ENCODE measurements at places on chromosomes 2 and 18.

DNA sequence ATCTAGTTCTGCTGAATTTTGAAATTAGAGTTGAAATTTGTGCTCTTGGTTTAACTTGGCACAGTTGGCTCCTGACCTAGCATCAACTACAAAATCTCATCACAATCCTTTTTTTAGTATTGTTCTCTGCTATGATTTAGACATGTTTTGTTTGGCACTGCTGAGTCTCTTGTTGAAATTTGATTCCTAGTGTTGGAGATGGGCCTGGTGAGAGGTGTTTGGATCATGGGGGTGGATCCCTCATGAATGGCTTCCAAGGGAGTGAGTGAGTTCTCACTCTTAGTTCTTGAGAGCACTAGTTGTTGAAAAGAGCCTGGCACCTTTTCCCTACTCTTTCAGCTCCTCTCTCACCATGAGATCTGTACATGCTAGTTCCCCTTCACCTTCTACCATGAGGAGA lies 605.6 kb upstream of the SLC39A10 start:
- H3K27ac ChIP-seq, result no peak overlapping the region
- no peaks in the 10 kb centered on the region for H3K4me1 ChIP-seq
- no peaks in the 10 kb centered on the region for H3K27me3 ChIP-seq
- no peaks in the 10 kb centered on the region for H3K36me3 ChIP-seq

- no peak overlapping the region for H3K4me3 ChIP-seq
- H3K4me1 ChIP-seq, result peaks cover 22% of the 10 kb centered on the region
- H3K27ac ChIP-seq, result no peak overlapping the region
- no peak for DNase-seq
- H3K36me3 ChIP-seq, result no peaks in the 10 kb centered on the region
Measured at GRCh38 chr2:235856151-235856854, 311.9 kb downstream of the GBX2 start.

DNA sequence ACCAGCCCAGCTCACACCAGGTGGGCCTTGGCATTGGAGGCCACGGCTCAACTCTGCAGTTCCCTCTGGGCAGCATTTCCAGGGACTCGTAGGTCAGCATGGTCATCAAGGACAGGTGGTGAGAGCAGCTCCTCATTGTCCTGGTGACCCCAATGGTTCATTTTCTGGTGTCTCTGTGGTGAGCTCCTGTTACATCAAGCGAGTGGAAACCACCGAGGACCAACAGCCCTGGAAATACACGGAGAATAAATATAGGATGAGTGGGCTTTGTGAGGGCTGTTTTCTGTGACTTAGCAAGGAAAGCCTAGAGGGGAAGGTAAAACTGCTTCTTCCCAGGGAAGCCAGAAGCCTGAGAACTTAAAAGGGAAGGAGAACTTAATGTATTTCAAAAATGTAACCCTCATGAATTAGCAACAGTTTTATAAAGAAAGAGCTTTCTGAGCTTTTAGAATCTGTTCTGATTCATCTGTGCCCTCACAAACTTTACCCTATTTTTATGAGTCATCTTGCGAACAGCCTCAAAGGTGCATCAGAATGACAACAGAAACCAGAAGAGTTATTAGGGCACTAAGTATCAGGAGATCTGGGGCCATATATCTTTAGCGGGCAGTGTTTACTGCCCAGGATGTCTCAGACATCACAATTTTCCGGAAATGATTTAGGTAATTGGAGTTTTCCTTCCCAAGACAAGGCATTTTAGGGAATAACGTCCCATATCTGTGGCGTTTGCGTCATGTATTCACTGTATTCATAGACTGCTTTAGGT lies 18.7 kb downstream of the C2orf92 start:
- H3K4me1 ChIP-seq, result peaks cover 13% of the 10 kb centered on the region
- H3K36me3 ChIP-seq, result no peaks in the 10 kb centered on the region
- H3K27ac ChIP-seq, result no peak overlapping the region
- H3K4me3 ChIP-seq, result no peak overlapping the region
- DNase-seq, result no peak
- H3K27me3 ChIP-seq, result no peaks in the 10 kb centered on the region

DNA sequence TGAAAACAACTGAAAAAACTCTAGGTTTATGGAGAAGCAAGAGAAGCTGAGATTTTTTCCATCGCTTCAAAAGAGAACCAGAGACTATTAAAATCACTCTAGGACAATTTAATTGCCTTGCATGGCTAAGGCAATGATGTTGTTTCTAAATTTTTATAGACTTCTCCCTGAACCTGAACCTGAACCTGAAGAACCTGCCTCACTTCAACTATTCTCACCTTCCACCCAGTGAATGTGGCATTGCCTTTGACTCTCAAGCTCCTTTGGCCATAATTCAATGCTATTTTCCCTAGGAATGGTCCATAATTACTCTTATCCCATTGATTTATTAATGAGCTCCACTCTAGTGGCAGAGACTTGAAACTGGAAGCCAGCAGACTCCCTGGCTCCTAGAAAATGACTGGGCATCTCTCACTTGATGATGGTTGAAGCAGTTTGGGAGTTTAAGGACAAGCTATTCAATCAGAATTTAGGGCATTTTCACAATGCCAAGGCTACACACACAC lies 303.8 kb upstream of the UBE2E3 start:
- no peak overlapping the region for H3K27ac ChIP-seq
- peaks cover 20% of the 10 kb centered on the region for H3K4me1 ChIP-seq
- no peaks in the 10 kb centered on the region for H3K27me3 ChIP-seq
- no peak for DNase-seq
- H3K36me3 ChIP-seq, result no peaks in the 10 kb centered on the region
- H3K4me3 ChIP-seq, result no peak overlapping the region

- DNase-seq, result no peak
- no peak overlapping the region for H3K4me3 ChIP-seq
Measured at GRCh38 chr2:85156619-85157018, 23.4 kb downstream of the TCF7L1 start.

DNA sequence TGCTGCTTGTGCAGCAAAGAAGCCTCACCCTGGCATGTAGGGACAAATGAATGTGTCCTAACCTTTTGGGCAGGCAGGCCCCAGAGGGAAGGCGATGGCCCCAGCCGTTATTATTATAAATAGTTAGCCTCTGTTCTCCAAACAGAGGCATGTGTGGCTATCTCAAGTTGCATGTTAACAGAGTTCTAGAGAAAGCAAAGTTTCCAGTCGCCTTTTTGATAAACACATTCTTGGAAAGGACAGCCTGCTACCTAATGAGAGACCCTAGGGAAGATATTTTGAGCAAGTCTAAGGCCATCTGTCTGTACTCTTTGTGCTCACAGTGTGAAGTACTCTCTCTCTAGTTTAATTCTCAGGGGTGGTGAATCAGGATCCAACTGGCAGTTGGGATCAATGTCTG lies 97.4 kb upstream of the FHL2 start:
- no peaks in the 10 kb centered on the region for H3K27me3 ChIP-seq
- H3K27ac ChIP-seq, result no peak overlapping the region
- H3K4me3 ChIP-seq, result no peak overlapping the region
- no peak for DNase-seq
- no peaks in the 10 kb centered on the region for H3K4me1 ChIP-seq

DNA sequence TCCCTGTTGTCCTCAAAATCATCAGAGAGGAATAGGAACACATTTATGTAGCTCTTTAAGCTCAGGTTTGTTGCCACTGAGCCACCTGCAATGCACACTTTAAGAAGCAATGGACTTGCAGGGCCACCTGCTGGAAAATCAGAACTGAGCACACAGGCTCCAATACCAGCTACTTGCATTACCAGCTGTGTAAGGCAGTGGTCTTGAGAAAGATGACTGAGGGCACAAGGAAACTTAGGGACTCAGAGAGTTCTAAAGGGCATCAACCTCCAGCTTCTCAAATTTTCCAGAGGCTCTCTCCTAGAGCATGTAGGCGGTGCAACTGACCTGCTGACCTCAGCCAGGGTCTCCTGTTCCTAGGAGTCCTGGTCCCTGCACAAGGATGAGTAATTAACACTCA lies 2.5 kb upstream of the CNDP2 start:
- DNase-seq, result peak; percentile 61

Data from GM23338 (cell line).